ENCODE measurements at places on chromosomes 11 and 22.

DNA sequence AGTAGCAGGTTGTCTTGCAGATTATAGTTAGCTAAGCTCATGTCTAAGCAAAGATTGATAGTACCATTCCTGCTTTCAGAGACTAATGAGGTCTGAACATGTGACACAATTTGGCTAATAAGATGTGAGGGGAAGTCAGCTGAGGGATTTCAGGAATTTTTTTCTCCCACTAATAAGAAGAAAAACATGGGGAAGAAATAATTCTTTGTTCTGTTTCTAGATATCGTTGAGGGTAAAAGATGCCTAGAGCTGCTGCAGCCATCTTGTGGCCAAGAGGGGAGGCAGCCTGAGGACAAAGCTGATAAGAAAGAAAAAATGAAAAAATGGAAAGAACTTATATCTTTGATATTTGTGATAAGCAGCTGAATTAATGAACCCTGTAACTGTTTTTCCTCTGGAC lies 1334.4 kb downstream of the LRRC4C start:
- no peak for DNase-seq

DNA sequence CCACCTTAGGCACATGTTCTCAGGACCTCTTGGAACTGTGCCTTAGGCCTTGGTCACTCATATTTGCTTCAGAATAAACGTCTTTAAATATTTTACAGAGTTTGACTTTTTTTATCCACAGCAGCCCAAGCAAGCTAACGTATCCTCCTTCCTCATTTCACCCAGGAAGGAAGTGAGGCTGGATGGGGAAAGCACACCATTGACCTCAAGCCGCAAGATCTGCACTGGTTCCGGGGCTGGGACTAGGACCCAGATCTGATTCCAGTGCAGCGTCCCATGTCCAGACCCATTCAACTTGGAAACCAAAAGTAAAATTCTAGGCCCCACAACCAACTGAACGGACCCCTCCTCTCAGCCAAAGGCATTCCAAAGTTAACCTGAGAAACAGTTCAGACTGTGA lies 2.4 kb upstream of the LGALS12 start:
- no peak for DNase-seq

GRCh38 chr22:40603088-40603605 lies 33.4 kb downstream of the MRTFA start:
- no peak for DNase-seq

- no peak for DNase-seq
These were observed 77.5 kb downstream of the AMOTL1 start for GRCh38 chr11:94845622-94846021.

DNA sequence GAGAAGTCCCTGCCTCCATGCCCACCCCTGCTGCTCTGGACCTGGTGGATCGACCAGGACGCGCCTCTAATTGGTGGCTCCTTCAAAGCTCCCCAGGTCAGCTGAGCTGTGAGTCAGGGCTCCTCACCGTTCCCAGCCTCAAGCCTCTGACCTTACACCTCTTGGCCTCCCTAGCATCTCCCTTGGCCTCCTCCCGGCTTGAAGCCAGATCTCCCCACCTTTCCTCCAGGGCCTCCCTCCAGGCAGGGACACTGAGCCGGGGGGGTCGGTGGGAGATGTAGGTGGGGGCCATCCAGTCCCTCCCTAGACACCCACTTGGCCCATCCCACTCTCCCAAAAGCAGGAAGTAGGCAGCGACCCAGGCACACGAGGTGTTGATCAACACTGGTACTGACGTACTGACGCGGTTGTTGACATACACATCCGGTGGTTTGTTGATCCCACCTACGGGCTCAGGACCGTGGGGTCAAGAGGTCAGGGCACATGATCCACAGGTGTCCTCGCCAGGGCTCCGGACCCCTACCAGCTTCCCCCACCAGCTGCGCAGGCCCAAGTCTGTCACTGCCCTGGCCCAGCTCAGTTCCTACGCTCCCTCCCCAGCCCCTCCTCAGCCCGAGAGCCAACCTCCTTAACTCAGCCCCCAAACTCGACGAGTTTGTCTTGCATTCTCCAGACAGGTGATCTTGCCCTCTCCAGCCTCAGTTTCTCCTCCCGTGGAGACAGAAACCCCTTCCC lies 802 bp downstream of the ATG2A start:
- no peak for DNase-seq

- DNase-seq = no peak
These were observed 787.7 kb downstream of the NTM start for GRCh38 chr11:132158091-132158490.

DNA sequence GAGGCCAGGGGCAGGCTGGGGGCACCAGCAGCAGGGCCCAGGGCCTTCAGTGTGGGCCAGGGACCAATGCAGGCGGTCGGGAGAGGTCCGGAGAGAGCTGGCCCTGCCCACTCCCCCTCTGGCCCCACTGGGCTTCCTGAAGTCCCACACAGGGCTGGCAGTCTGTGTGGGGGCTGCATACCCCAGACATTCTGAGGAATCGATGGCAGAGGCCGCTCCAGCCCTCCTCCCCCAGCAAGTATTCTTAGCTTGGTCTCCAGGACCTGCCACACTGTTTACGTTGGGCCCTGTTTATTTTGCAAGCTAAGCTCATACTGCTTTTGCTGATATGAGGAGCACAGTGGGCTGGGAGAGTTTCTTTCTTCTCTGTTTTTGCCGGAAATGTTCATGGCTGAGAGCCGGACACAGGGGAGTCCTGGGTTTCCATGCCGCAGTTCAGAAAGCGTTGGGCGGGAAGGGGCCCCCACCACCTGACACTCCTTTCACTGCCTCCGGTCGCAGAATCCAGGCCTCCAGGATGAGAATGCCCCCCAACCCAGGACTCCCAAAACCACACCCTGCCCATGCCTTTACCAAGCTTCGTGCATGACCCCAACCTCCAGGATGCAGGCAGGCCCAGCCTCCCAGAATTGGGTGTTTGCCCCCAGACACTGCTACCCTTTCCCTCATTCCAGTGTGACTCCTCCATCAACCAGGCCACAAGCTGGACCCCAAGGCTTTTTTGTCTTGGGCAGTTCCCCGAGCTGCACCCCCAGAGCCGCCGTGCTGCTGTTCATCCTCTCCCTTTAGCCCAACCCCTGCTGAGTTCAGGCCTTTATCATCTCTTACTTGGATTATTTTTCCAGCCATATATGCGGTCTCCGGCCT lies 81.8 kb upstream of the KCNQ1OT1 start:
- no peak for DNase-seq

- DNase-seq = no peak
These were observed 82.8 kb upstream of the ALKBH3 start for GRCh38 chr11:43797866-43798265.

GRCh38 chr11:86464509-86465221 lies 90.0 kb downstream of the CCDC81 start:
- DNase-seq = no peak

GRCh38 chr22:38075105-38075825 lies 8.7 kb downstream of the SLC16A8 start:
- DNase-seq = no peak

GRCh38 chr22:47495110-47495509 lies 732.7 kb downstream of the TBC1D22A start:
- no peak for DNase-seq

DNA sequence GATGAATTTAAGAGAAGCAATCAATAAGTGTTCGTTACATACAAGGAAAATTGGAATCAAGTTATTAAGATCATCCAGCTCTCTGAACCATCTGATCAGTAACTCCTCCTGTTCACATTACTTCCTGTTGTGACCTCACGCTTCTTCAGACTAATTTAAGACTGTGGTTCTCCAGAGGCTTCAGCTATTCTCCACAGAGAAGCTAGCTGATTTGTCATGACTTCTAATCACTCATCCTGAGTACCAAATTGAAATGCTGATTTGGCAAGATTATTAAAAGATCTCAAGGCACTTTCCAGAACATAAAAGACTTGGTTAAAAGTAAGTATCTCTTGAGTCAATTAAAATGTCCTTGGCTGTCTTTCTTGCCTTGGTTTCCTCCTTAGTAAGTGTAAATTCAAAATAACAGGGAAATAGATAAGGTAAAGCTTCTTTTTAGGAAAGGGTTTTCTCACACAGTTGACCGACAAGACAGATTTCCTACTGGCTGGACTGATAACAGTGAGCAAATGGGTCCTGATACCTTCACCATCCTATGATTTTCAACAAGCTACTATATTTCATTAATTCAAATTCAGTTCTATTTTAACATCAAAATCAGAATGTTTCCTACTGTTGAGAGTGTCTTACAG lies 38.5 kb downstream of the GAB2 start:
- no peak for DNase-seq

DNA sequence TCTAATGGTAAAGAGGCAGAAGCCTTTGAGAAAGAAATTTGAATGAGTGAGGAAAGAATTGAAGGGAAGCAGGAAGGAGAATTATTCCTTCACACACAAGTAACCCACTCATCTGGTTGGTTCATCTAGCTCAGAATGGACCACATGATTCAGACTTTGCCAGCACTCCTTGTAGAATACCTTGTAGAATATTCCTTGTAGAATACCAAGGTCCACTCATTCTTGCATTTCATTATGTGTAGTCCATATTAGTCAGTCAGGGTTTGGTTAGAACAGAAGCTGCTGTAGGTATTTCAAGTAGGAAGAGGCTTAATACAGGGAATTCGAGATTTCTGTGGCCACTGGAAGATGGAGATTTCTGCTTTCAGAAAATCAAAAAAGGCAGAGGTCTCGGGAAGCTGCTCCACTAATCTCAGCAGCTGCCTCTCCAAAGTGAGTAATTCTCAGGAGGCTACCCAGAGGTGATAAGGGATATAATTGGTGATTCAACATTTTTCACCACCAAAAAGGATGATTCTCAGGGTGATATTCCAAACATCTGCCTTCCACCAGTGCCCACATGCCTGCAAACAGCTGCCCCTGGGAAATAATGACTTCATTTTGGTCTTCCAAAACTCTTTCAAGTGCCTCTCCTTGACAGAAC lies 329.1 kb downstream of the TMEM135 start:
- no peak for DNase-seq

GRCh38 chr11:96051820-96052219 lies 127.9 kb upstream of the MTMR2 start:
- no peak for DNase-seq

- no peak for DNase-seq
These were observed 88.4 kb downstream of the TRAF6 start for GRCh38 chr11:36421546-36422155.

GRCh38 chr11:32820497-32820896 lies 9.2 kb upstream of the PRRG4 start:
- DNase-seq = no peak

DNA sequence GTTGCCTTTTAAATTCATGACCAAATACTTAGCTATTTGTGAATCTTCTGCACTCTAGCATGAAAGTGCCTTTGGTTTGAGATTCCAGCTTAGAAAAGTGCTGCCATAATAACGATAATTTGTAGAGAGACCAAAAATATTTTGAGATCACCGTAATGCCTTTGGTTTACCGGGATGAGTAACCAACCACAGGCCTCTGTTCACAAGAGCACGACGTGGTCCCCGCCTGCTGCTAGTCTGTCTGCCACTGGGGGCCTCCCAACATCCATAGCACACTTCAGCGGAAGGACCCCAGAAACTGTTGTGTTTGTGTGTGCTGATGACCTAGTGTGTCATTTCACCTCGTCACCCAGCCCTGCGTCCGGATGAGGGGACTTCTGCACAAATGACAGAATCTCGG lies 67.0 kb upstream of the RASSF10 start:
- no peak for DNase-seq

GRCh38 chr11:94796863-94797262 lies 28.7 kb downstream of the AMOTL1 start:
- DNase-seq = no peak

DNA sequence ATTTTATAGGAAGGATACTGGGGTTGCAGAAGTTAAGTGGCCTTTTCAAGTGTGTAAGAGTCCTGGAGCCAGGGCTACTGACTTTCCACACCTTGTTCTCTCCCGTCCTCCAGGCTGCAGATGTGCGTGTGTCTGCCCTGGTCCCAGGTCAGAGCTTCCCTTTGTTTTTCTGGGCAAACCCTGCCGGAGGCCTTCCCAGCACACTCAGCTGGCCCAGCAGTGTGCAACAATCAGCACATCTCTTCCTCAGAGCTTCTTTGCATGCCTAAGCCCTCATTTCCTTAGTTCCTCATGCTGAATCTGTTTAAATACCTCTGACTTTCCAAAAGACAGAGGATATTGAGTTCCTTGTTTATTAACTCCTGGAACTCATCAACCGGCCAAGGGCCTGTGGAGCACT lies 80.6 kb downstream of the KCNJ1 start:
- no peak for DNase-seq

DNA sequence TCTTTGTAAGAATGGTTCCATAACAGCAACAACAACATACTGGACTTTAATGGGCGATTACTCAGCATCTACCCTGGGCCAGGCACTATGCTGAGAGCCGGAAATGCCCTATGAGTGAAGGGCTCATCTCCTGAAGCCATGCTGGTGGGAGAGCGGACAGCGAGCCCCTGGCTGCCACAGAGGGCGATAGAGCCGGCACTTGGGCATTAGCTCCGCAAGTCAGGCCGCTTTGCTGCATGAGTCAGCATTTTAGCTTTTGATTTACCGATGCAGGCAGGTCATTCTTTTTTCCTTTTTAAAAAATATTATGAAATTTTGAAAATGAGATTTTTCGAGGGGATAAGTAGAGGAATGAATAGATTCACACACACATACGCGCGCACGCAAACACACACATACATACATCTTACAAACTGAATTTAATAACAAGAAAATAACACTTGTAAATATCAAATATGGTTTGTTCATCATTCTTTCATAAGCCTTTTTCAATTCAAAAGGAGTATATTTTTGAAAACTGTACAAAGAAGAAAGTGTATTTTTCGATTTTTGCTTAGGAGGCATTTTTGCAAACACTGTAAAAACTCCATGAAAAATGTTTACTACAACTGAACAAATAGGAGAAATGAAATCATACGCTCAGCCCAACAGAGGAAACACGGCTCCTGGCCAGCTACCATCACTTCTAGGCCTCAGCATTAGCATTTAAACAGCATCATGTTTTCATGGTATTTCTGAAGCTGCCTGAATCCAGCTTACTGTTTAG lies 667.3 kb downstream of the OPCML start:
- DNase-seq = no peak

GRCh38 chr11:59212744-59213631 lies at the start of gene MPEG1:
MPEG1 (minus strand) TSS chr11:59212927; CDS start chr11:59212865, 62 bp downstream.
- DNase-seq = no peak

- no peak for DNase-seq
These were observed 22.8 kb downstream of the FLRT1 start for GRCh38 chr11:64058494-64058893.

DNA sequence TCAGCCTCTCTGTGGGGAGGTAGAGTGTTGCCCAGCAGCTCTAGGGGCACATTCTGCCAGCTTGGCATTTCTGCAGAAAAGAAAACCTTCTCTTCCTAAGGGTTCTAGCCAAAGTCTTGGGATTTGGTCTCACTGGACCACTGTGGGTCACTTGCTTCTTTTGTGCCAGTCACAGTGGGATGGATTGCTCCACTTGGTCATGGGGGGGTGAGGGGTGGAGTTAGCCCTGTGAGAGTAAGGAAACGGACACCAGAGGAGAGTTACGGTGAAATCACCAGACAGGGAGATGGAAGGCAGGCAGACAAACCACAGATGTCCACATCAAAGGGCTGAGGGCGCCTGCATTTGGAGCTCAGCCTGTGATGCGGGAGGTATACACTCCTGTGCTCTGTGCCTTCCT lies 10.8 kb downstream of the SGSM1 start:
- DNase-seq = no peak
